ENCODE measurements at places on chromosomes 12 and 14.
A peak's percentile ranks its signal among the peaks of the same experiment; 100 is the strongest.

GRCh38 chr12:121581686-121582429 is 1.0 kb upstream of the KDM2B start:
- peak; percentile 72 for DNase-seq

GRCh38 chr12:12482150-12482761 is 80.4 kb downstream of the DUSP16 start:
- no peak for DNase-seq

- DNase-seq = no peak
Measured at GRCh38 chr12:62660756-62661155, 194.1 kb downstream of the MON2 start.

GRCh38 chr12:129776977-129777667 is 126.7 kb downstream of the TMEM132D start:
- DNase-seq = no peak

DNA sequence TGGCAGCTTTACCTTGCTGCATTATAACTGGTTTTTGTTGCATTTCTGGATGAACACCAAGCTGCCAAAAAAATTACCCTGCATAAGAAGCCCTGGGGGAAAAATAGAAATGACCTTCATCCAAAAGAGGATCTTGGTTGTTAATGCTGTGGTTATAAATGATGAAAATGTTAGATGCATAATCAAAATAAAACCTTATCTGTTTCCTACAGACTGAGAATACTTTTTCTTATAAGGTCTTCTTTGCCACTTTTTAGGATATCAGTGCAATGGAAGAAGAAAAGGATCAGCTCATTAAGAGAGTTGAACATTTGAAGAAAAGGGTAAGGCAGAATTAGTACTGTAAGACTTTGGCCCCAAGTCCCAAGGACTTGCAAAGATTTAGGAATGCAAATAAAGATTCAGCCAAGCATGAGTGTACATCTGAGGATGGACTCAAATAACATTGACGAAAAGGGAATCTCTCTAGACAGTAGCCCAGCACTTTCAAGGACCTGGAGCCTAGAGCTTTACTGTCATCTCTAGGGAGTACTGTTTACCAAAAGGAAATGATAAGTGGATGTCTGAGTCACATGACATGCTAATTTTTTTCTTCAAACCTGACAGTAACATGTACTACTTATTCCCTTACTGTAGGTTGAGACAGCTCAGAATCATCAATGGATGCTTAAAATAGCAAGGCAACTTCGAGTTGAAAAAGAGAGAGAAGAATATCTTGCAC is 10.7 kb downstream of the IFT81 start:
- DNase-seq = peak; percentile 59

GRCh38 chr14:50542941-50543418 is 10.6 kb upstream of the MAP4K5 start:
- peak; percentile 78 for DNase-seq

DNA sequence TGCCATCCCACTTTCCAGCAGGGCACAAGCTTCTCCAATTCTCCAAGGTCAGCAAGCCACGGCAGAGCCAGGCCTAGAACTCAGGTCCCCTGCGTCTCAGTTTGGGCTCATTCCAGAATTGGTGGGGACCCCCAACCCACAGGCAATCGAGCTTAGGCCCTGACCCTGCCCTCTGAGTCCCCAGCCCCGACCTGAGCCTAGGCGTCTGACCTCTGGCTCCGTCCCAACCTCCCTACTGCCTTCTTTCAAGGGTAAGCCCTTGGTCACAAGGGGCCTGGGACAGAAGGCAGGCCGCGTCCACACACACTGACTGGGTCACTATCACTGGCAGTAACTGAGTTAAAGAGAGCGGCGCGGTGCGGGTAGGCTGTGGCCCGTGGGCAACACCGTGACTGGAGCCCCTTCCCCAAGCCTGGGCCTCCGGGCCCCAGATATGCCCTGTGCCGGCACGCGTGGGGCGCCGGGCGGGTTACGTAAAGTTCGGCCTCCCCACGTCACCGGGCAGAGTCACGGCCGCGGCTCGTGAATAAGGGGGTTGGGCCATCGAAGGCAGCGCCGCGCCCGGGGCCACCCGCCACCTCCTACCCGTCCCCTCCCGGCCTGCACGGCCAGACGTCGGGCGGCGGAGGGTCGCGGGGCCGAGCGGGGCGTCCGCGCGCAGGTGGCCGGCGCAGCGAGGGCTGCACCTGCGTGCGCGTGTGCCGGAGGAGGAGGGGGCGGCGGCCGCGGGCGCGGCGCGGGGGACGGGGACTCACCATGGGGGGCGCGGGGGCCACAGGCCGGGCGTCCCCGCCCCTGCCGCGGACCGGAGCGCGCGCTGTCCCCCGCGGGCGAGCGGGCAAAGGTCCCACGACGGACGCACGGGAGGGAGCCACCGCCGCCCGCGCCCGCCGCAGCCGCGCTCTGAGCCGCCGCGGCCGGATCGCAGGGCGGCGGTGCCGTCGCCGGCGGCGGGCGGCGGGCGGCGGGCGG is 516 bp downstream of the ANKRD9 start:
- DNase-seq = peak; percentile 54

DNA sequence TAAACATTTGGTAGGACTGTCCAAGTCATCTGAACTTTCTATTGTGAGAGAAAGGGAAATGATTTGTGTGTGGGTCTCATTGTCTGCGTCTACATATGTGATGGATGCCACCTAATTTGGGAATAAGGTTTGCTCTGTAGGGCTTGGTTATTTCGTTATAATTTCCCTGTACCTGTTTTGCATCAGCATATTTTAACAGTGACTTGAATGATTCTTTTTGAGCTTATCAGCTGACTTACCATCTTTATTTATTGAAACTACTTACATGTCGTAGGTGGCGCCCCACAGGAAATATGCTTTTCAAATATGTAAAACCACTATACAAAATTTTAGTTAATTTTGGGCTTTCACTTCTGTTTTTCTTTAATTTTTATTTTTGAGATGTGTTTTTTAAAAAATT is 56.5 kb upstream of the BCAT1 start:
- DNase-seq = no peak

- no peak for DNase-seq
Measured at GRCh38 chr12:67099858-67100257, 169.3 kb upstream of the CAND1 start.

DNA sequence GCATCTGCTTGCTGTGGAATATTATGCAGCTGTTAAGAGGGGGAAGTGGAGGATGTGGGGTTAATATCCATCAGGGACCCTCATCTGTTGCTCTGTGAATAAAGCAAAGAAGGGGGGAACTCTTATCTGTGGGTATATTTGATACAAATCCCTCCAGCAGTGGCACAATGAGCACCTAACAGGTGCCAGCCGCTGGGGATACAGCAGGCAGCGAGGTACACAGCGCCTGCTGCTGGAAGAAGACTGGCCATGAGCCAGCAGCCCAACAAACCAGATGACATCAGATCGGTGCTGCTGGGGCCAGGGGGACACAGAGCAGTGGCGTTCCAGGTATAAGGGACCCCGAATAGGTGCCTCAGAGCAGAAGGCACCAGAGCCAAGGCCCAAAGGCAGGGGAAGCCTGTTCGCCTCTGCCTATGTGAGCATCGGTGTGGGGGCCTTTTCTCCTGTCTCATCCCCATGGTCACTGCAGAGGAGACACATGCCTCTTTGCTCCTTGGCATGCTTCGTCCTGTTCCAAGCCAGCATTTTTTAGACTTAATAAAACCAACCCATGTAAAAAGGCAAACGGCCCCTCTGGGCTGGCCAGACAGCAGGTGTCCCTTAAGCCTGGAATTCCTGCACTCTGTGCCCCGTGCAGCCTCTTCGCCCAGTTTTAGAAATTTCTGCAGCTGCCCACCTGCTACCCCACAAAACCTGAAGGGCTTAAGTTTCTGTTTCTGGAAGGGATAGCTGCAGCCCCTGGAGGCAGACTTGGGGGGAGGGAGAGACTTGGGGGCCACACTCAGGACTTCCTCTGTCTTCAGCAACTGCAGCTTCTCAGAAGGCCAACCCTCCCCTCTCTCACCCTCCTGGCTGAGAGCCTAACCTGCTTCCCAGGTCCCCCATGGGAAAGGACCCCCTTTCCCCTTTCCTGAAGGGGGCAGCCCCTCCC is 1.6 kb upstream of the CKB start:
- DNase-seq = no peak

GRCh38 chr12:22115711-22116110 is 69.7 kb downstream of the CMAS start:
- DNase-seq = no peak

DNA sequence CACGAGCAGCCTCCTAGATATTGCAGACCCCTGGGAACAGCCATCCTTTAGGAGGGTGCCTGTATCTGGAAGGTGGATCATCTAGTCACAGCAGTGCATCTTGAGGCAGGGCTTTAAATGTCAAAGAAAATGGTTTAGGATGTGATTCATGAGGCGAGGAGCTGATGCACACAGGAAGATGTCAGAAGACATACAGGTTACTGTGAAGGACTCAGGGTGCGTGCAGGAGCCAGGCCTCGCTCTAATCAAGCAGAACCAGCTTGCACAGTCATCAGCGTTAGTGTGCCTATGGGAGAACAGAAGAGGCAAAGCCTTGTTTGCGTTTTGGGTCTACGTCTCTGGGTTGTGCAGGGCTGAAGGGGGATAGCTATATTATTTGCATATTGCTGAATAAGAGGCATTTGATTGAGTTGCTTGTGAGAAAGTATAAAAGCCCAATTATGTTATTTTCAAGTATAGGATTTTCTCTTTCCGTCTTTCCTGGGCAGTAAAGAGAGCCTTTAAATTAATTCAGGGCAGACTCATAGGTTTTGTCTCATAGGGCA is 77.3 kb upstream of the RPH3A start:
- DNase-seq = no peak

- DNase-seq = no peak
Measured at GRCh38 chr14:20801726-20802125, 918 bp downstream of the RNASE1 start.

- DNase-seq = no peak
Measured at GRCh38 chr14:67875175-67876006, 55.8 kb downstream of the RAD51B start.

DNA sequence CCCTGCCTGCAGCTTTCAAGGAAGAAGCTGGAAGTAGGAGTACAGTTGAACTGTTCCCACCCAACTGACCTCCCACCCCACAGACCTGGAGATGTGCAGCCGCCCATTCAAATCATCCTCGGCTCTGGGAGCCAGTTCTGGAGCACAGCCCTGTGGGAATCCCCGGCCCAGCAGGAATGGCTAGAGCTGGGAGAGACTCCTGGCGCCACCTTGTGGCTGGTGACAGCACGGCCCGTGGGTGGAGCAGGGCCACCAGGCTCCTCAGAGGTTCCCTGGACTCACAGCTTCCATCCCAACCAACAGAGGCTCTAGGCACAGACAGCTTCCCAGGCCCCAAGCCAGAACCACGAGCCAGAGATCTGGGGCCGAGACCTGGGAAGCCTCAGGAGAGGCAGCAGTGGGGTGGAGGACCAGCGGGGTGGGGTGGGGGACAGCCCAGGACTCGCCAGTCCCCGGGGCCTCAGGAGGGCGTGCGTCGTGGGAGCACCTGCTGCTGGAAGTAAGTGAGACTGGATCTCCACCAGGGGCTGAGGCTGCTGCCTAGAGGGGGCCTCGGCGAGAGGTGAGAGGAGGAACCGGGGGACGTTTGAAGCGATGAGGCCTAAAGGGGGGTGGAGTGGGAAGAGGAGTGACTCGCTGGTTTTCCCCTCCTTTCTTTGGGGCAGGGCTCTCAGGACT is 43.4 kb downstream of the RNF34 start:
- peak; percentile 74 for DNase-seq

DNA sequence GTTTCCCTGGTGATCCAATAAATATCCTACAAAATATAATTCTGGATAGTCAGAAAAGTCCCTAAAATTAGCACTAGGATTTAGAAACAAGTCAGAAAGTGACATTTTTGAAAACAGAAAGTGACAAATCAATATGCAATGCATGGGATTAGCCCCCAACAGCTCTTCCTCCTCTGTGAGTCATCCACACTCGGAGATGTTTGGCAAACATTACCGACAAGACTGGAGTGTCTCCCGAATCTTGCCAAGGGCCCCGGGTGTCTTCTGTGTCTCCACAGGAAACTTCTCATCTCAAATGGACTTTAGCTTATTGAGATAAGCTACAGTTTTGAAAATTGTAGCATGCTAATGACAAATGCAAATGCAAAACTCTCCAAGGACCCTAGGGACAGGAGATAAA is 398.9 kb upstream of the CCDC196 start:
- DNase-seq = no peak

DNA sequence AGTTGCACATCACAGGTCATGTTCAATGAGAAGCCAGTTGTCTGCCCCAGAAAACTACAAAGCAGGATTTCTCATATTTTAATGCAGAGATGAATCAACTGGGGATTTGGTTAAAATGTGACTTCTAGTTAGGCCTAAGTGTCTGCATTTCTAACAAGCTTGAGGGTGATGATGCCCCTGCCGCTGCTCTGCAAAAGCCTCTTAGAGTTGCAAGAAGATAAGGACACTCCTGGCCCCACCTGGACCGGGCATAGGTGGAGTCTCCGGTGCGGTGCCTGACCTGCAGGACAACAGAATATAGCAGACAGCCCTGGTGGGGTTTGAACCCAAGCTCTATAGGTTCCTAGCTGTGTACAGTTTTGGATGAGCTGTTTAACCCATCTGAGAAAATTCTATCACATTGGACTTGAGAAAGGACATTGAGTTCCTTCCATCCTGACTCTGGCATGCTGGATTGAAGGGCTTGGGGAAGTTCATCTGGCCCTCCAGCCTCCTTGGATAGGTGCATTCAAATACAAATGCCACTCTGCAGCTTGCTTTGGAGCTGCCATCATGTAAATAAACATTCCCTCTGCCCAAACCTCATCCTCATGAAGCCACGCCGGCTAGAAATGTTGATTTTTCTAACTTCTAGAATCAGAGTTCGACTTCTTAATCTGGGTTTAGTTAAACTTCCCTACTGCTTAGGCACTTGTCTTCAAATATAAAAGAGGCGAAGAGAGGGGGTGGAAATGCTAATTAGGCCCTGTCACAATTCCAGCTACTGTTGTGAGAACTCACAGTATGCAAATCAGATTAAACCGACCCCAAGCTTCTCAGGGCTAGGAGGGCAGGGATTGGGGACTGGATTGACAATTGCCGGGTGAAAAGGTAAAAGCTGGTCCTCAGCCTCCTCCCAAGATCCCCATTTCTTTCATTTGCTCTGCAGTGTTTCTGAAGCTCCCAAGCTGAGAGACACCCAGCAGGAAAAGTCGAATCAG is 1225.6 kb downstream of the VRK1 start:
- no peak for DNase-seq

GRCh38 chr14:79177106-79177505 is 1006.9 kb downstream of the NRXN3 start:
- no peak for DNase-seq
